ENCODE measurements at places on chromosomes 16 and 17. TPM values are rescaled to one million over a fixed set of nuclear protein-coding genes. Genes with fewer than 3 reads are reported as not detected.
A peak's percentile ranks its signal among the peaks of the same experiment; 100 is the strongest.

- DNase-seq = no peak
Measured at GRCh38 chr16:84730406-84731106, 30.8 kb downstream of the USP10 start.

- DNase-seq = peak; percentile 84
Measured at GRCh38 chr16:64950731-64951130, 171.1 kb downstream of the CDH11 start.

Gene ZNRF1
- total RNA-seq = 18.5 TPM

DNA sequence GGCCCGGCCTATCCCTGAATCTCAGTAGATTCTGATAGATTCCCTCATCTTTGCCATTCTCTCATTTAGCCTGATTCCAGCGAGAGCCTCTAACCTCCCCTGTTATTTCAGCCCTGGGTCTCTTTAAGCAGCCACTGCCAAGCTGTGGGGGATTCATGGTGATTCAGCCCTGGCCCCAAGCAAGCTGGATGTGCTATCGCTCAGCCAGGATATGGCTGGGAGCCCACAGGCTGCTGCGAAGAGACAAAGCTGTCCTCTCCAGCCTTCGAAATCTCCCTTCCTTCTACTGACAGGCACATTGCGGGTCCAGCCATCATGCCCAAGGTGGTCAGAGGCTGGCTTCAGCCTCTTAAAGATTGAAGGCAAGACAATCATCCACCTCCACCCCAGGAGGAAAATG lies 394.1 kb downstream of the SOX9 start:
- DNase-seq = no peak

GRCh38 chr17:57523926-57524632 lies 221.0 kb downstream of the CCDC182 start:
- DNase-seq = no peak

Gene CMC2
- total RNA-seq = 45.8 TPM

GRCh38 chr16:54076006-54076504 lies 210.5 kb downstream of the IRX3 start:
- no peak for DNase-seq

DNA sequence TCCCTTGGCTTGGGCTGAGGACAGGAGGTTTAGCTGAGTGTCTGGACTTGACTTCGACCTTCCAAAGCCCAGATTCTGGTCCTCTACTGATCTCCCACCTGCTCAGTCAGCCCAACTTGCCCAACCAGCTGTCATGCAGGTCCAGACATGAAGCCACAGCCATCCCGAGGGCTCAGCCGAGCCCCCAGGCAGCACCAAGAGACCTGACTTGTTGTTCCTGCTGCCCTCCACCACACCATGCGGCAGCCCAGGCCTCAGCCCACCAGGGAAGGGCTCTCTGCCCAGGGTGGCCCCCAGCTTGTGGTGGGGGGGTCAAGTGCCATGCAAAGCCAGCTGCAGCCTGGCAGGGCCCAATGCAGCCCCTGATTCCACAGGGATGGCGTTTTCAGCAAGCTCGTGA lies 17.2 kb upstream of the CACNG4 start:
- peak; percentile 59 for DNase-seq

GRCh38 chr17:71633391-71633849 lies 487.4 kb upstream of the SOX9 start:
- DNase-seq = no peak

GRCh38 chr17:42683407-42684034 lies 1.2 kb downstream of the CNTNAP1 start:
- no peak for DNase-seq

DNA sequence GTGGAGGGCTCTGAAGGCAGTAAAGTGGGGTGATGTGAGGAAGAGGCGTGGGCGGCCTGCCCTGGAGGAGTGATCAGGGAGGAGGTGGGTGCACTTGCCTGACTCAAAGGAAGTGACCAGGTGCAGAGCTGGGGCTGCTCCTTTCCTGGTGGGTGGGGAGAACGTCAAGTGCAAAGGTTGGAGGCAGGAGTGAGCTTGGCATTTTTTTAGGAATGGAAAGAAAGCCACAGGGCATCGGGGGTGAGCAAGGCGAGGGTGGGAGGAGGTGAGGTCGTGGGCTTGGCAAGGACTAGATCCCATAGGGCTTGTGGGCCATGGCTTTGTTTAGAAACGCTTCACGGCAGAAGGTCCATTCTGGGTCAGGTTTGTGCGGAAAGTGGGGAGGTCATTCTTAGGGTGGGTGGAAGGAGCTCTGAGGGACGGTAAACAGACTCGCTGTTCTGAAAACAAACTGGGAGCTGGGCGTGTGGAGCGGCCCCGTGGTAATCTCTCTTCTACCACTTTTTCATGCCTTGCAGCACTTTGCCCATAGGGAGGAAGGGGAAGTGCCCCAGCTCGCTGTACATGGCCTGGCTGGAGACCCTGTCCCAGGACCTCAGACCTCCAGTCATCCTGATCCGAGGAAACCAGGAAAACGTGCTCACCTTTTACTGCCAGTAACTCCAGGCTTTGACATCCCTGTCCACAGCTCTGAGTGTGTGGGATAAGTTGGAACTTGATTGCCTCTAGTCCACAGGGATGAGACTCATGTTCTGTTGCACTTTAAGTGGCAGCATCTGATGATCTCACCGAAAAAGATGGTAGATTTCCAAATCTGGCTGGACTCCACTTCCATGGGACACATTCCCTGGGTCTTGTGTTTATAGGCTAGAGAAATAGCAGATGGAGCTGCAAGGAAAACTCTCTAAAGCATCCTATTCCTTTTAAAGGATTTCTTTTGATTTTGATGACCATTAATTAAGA lies 18.9 kb upstream of the HERPUD1 start:
- DNase-seq = no peak

Gene PPP1R27
- not detected for total RNA-seq

Gene DLG4
- 31.3 TPM for total RNA-seq
